T47D (cell line): ENCODE measurements at places on chromosomes 1 and 21.

- DNase-seq = no peak
These were observed 12.1 kb upstream of the C1orf174 start for GRCh38 chr1:3911981-3912808.

GRCh38 chr1:29227511-29227910 is 3.2 kb downstream of the MECR start:
- peak; percentile 92 for DNase-seq

DNA sequence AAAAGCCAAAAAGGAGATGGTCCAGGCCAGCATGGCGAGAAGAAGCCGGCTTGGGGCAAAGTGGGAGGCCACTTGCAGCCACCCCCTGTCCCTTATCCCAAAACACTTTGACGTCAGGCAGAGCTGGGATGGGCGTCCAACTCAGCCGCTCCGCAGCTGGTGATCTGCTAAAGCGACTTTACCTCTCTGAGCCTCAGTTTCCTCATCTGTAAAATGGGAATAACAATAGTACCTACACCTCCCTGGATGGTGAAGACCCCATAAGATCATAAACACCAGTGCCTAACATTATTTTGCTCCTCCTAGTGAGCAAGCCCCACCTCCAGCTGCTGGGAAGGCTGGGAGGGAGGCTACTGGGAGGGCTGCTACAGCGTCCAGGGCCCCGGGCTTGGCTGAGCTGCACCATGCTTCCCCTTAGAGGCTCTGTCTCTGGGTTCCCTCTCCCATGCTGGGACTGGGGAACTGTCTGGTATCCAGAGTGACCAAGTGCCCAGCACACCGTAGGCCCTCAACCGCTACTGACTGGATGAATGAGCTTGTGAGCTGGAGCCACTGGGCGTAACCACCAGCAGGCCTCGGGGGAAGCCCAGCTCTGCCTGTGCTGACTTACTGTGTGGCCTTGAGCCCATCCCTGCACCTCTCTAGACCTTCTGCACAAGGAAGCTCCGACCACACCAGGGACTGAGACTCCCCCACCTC is 18.3 kb downstream of the IFFO2 start:
- no peak for DNase-seq

DNA sequence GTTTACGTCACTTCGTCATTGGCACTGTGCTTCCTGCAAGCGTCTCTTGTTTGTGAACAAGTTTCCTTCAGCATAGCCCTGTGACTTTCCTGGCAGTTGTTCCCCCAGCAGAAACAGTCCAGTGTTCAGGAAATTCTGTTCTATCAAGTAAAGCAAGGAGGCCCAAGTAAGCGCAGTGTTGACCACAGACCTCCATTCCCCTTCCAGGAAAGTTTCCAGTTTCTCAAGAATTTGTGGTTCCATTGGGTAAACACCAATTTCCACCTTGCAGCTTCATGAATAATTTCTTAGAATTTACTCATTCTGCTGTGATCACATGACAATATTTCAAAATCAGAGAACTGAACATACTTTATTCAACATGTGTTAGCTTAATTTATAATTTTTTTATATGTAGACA is 88.5 kb upstream of the ETV3 start:
- DNase-seq = no peak

DNA sequence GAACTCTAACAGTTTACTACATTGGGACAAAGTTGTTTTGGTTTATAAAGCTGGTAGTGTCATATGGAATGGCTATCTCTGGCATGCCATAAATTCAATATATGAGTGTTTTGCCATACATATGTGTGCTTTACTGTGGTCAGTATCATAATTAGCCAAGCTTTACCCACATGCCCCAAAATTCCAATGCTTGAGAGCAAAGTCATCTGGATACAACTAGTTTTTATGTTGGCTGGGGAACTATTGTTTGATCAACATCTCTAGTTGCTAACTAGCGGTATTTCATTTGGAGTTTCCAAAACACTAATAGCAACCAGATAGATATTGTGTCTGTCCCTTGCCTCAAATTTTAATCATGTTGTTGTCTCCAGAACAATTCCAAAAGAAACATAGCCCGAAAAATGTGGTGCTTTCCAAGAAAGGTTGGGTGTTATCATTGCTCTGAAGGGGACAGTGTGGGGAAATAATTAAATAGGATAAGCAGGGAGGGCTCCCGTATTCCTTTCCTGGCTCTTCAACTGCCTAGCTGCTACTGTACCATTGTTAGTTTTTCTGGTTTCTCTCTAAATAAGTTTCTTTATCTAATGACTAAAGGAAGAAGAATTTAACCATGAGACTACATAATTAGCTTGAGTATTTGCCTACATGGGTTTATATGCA is 136.1 kb downstream of the TGFB2 start:
- DNase-seq = peak; percentile 78

GRCh38 chr1:89525169-89525855 is 683 bp downstream of the LRRC8B start:
- no peak for DNase-seq

DNA sequence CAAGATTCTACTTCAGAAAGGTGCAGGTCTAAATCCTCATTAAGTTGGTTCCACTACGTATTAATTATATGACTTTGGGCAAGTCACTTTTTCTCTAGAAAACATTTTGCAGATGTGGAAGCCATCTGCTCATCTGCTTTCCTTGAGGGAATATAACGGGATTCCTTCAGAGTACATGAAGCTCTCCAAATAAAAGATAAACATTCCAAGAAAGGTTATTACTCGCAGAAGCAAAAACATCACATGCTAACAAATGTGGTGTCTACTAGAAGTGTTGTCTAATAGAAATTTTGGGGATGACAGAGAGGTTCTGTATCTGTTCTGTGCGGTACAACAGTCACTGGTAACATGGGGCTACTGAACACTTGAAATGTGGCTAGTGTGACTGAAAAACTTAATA is 60.2 kb downstream of the NIBAN1 start:
- DNase-seq = no peak
